Stimulated activated CD4-positive, alpha-beta T cell treated with anti-CD3 and anti-CD28 coated beads, TNF-alpha, amount 100 ng/mL, for 1 hour (primary cell): ENCODE measurements at places on chromosomes 12 and 14.

DNA sequence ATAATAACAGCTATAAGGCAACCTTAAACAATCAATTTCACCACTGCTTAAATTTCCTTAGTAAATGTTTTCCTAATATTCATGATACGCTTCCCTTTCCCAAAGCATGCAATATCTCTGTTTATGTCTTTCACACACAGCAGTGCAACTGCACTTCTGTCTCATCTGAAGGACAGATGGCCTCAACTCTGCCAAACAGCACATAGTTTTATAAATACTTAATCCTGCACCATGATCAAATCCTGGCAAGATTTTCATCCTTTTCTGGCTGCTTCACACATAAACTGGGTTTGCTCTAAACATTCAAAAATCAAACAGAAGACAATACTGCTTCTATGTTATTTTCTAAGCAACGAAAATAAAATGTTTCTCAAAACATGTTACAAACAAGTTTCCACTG lies 266.3 kb downstream of the ITPR2 start:
- no peak for DNase-seq

- no peak for DNase-seq
Observed at GRCh38 chr12:74321381-74321780, 216.3 kb upstream of the ATXN7L3B start.

GRCh38 chr12:56385873-56386272 lies 23.2 kb upstream of the APOF start:
- no peak for DNase-seq

DNA sequence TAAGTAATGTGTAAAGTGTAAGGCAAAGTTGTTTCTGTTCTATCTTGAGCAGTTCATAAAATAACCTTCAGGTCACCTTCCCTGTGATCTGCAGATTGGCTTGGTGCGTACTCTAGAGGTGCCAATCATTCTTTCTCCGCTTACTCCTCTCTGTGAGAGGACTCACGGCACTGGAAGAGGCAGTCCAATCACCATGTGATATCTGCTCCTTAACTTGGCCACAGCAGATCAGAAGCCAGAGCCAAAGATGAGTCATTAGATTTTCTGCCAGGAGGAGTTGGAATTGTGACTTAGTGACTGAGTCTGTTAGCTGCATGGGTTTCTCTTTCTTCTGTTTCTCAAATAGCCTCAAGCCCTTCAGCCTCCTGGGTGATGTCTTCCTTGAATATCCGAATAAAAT lies 165.5 kb downstream of the SLC41A2 start:
- no peak for DNase-seq

DNA sequence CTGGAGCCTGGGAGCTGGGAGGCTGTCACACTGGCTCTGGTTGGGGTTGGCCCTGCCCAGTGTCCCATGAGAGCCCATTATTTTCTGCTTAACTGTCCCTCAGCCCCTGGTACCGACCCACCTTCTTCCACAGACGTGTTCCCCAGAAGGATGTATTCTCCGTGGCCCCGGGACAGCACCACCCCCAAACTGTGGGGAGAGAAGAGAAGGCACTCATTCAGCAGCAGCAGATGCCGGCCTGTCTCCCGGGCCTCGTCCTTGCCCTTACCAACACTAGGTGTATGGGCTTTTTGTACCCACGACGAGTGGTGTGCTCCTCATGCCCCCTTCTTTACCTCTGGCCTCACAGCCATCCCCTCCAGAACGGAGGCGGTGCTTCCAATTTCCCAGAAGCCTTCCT lies 38.1 kb downstream of the LRTM2 start:
- no peak for DNase-seq

GRCh38 chr14:99774556-99775307 lies 18.5 kb upstream of the EML1 start:
- no peak for DNase-seq

DNA sequence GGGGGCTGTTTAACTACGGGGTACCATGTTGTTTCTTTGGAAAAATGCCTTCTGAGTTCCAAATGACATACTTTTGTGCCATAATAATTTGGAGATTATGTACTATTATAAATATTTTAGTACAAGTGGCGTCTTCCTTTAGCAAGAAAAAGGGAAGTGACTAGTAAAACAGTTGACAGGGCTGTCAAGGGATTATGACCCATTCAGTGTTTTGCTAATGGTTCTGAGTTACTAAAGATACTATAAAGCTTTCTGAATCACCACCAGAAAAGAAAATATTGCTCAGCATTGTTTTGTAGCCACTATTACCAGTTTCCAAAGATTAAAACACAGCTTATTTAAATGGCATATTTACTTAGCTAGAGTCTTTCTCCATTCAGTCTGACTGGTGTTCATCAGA lies 334.9 kb downstream of the SNAPC1 start:
- no peak for DNase-seq

DNA sequence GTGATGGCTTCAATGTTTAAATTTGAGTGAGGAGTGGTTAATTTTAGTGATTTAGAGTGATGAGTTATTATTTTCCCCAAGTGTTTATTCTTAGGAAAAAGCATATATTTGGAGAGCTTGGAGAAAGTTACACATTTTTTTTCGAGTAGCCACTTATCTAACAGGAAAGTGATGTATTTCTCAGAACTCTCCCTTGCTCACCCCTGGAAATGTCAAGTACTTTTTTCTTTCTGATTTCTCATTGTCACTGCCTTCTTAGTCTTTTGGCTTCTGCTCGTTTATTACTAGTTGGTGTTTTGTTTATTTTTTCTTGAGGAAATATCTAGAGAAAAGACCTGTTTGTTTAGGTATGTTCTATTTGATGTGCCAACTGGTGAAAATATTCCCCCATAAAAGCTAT lies 58.8 kb downstream of the AEBP2 start:
- no peak for DNase-seq

GRCh38 chr12:53071591-53072551 lies 7.3 kb downstream of the SPRYD3 start:
- no peak for DNase-seq

DNA sequence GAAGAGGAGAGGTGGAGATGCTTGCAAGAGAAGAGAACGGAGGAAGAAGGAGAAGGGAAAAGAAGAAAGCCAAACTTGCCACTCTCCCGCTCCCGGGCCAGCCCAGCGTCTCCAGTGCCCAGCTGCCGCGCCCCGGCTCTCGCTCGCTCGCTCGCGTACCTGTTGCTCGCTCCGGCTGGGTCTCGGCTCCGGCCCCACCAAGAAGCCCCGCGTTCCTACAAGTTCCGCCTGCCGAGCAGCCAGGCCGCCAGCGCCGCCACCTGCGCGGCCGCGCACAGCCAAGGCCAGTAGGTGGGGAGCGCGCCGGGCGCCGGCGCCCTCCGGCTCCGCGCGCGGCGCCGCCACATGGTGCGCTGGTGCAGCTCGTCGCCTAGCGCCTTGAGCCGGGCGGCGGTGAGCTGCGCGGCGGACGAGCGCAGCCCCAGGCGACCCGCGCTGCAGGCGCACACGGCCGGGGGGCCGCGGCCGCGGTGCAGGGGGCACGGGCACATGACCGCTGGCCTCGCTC lies 370 bp downstream of the HRK start:
- no peak for DNase-seq
